ENCODE measurements at places on chromosomes 11 and 22.

DNA sequence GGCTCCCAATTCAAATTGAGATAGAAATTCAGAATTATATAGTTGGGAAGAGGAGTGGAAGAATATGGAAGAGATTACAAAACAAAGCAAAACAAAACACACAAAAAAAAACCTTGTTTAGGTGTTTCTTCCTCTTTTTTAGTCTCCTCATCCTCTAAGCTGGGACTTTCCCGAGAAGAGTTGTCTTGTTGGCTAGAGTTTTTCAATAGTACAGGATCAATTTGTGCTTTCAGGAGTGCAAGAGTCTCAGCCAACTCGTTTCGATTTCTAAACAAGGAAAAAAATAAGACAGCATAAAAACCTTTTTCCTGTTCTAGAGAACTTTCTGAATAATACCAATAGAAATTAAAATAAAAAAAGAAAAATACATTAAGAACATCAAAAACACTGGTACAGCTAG lies 87.8 kb upstream of the CLNS1A start:
- no peak for DNase-seq

DNA sequence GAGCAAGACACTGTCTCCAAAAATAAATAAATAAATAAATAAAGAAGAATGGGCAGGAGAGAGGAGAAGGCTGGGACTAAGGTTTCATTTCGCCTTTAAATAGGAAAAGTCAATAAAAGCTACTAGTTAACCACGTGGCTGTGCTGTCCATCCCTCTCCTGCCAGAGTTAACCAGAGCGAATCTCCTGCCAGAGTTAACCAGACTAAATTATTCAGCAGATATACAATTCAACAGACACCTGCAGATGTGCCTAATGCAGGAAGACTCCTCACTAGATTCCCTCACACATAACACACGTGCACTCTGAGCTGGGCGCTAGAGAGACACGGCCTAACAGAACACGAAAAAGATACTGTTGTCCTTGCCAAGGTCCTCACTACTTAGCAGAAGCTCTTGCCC lies 156.1 kb downstream of the IGLL1 start:
- DNase-seq = no peak

DNA sequence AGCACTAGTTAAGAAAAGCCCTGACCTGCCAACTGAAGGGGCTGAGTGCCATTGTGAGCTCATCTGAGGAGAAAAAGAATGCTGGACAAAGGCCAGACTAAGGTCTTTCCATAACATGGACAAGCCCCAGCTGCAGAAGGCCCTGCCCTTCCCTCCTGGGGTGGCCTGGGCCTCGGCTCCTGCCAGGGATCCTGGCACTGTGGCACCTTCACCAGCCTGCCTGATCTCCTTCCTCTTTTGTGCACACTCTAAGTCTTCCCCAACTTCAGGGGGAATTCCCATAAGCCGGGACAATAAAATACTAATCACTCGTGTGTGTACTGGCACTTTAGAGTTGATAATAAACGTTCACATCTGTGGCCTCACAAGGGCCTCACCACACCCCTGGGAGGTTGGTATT lies 9.9 kb downstream of the TMPRSS13 start:
- DNase-seq = no peak

DNA sequence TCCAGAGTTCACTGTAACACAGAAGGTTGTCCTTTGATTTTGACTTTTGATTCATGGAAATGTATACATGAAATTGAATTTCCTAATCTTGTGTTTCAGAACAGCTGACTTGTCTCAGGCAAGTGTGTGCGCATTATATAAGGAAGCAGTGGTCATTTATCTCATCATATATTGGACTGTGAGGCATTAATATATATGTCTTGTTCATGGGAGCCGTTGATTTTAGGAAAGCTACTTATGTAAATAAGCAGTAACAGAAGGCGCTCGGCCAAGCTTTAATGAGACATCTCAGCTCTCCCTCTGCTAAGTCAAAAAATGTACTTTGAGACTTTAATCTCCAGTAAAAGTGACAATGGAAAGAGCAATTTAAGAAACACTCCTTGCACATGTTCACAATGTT lies 100.5 kb downstream of the PDHX start:
- no peak for DNase-seq

DNA sequence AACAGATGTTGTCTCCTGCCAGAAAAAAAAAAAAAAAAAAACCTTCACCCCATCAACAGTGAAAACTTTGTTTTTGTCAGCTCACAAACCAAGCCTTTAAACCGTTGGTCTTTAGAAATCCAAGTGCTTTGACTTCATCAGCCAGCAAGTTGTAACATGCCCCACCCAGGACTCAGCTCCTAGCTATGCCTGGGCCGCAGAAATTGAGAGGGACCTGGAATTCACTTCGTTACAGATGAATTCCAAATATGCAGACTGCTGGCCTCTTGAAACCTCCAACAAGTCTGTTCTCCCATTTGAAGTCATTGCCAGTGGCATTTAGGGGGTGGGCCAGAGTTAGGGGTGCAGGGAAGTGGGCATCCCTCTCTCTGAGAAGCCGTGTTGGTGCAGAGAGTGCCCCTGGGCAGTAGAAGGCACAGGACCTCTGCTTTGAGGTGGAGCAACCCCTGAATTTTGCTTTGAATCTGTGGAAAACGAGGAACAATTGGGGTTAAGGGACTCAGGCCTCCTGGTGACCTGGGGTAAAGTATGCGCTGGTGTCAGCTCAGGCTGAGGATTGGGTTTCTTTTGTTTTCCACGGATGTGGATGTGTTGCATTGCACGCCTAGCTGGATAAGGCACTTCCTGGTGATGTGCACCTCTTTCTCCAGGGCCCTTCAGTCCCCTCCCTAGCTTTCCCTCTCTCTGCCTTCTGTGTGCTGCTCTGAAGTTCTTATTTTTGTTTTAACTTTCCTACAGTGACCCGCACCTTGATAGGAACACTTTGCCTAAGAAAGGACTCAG lies 109.5 kb downstream of the DBX1 start:
- no peak for DNase-seq

DNA sequence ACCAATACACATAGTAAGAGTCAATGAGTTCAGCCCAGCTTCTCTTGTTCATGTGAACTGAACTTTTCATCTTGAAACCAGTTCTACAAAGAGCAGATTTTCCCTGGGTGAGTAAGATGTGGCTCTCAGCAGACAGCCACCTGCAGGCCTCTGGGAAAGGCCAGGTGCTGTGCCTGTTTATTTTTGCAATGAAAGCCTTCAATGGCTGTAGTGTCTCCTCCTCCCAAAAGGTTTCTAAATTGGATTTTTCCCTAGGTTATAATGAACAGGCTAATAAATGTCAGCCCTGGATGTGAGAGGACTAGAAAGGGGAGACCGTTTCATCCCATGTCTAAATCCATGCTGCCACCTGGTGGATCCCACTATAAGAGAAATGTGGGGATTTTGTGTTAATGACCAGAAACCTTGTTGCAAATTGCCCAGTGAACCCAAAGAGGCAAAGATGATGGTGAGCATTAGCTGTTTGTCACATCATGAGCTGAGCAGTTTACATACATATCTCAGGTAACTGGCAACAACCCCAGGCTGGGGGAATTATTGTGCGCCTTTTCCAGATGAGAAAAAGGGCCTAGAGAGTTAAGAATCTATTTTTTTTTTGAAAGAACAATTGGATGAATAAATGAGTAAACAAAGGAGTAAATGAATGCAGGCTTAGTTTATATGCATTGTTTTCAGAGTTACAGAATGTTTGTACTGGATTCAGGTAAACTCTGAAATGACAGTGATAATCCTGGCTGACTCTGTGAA lies 12.7 kb downstream of the C11orf91 start:
- DNase-seq = no peak

DNA sequence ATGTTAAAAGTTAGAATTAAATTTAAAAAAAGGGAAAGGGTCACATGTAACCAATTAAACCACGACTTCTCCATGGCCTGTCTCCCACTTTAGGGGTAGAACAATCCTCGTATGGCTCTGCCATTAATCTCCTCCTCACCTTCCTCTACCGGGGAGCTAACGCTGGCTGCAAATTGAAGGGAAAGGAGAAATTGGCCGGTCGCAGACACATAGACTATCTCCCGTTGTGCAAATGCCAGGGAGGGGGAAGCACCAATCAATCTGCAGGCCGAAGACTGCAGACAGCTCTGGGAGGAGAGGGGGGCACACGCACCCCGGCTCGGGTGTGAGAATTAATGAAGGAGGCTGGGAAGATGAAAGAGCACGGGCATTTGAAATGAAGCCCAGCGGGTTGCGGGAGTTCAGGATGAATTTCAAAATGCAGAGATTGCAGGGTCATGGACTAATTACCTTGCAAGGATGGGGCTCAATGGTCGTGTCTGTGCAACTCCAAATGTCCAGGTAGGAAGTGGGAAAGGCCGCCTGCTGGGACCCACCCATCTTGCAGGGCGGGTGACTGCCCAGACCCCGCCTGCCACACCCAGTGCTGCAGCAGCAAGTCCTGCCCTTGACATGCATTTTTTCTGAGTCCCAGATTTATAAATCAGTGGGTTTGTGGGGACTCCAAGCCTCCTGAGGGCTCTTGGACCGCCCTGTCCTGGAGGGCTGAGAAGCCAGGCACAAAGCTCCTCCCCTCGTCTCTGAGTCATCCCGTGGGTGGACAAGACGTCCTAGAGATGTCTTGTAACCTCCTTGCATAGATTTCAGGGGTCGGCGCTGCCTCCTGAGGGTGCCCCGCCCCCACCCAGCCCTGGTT lies 534.2 kb downstream of the TBC1D22A start:
- DNase-seq = no peak

DNA sequence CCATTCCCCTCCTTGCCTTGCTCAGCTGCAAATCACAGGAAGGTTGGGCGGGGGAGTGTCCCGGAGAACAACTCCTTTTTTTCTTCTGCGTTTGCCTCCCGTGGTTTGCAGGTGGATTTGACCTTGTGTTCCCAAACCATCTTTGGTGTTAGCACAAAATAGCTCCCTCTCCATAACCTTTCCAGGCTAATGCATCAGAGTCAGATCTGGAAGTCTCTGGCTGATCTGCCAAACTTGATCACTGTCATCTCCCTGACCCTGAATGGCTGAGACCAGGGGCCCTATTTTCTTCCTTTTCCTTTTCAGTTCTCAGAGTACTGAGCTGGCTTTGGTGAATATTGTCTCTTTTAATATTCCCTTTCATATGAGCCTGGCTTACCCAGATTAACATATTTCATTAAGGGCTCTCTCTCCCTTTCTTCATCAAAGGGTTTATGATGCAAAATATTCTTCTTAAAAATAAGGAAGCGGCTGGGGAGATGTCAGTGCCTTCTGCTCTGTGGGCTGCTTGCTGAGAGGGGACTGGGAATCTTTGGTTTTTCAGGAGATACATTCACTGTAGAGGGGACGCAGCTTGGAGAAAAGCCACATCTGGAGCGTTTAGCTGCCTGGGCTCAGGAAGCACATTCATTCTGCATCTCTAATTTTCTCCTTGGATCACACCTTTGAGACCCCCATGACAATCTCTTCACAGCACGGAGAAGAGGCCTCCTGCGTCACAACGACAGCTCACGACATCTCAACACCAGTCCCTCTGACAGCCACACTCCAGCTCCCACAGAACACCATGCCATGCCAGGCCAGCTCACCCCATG lies 148.3 kb downstream of the CEP164 start:
- DNase-seq = no peak

DNA sequence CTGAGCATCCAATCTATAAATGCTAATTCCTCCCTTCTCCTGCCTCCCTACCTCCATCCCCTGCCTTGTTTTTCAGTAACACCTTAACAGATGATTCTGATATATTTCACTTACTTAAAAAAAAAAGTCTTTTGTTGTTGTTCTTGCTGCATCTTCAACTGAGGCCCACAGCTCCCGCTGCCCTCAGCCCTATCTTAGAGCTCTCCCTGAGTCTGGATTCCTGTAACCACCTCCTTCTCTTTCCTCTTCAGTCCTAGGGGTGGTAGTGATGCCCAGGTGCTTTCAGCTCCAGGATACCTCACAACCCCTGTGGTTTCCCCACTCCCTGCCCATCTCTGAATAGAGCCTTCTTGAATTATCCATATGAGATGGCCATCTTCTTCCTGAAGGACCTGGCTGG lies 3.7 kb upstream of the KCNE3 start:
- DNase-seq = no peak

DNA sequence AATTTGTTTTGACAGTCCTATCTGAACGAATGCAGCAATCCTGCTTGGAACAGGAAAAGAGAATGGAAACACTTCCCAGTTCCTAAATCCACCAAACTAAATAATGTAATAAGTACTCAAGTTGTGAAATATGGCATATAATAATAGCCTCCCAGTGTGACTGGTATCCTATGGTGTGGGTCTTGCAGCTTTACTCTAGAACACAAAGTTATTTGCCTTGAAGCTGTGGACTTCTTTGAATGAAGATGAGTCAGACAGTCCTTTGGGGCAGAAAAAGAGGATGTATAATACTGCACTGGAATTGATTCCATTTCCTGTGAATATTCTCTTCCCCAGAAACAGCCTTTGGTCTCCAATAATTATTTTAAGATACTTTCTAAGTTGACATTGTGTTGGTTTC lies 887.0 kb downstream of the KCNA4 start:
- no peak for DNase-seq

DNA sequence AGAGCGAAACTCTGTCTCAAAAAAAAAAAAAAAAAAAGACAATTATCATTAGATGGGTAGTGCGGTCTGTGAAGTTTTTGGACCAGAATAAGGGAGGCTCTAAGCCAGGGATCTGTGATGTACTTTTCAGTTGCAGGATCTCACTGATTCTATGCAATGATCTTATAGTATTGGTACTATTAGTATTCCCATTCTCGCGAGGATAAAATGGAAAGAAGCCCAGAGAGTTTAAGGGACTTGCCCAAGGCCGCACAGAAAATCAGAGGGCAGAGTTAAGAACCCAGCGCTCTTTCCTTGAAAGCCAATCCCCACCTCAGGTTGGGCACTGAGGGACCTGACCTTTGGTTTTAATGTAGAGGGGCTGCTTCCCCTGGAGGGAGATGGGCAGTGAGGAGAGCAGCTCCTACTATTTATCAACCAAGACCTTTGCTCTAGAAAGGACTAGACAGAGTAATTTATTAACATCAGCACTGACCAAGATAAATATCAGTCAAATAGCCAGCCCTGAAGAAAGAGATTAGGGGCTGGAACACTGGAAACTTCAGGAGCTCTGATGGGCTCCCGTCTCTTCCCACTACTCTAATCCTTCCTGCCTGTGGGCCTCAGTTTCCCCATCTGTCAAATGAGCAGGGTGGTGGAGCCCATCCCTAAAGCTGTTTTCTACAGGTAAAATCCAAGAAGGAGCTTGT lies 6.0 kb downstream of the NIPSNAP1 start:
- no peak for DNase-seq

GRCh38 chr11:70050243-70050642 lies 27.9 kb upstream of the ANO1 start:
- peak; percentile 31 for DNase-seq

- no peak for DNase-seq
Measured at GRCh38 chr22:44099696-44100095, 75.6 kb downstream of the PARVB start.

DNA sequence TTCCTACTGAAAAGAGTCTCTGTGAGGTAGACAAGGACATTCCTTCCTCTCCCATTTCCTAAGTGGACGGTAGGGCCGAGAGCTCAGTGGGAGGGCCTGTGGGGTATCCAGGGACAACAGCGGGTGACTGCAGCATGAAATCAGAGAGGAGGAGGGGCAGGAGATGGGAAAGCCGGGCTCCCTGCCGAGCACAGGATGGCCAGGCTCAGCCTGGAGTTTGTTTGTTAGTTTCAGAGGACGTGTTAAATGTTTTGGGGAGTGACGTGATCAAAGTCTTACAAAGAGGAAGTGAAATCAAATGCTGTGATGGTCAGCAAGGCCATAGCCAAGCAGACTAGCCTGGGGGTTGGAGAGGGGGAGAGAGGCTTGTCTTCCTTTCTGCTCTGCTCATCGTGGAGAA lies 152.7 kb downstream of the ADAMTS15 start:
- DNase-seq = peak; percentile 82
